ENCODE measurements at places on chromosomes 1 and 21.

DNA sequence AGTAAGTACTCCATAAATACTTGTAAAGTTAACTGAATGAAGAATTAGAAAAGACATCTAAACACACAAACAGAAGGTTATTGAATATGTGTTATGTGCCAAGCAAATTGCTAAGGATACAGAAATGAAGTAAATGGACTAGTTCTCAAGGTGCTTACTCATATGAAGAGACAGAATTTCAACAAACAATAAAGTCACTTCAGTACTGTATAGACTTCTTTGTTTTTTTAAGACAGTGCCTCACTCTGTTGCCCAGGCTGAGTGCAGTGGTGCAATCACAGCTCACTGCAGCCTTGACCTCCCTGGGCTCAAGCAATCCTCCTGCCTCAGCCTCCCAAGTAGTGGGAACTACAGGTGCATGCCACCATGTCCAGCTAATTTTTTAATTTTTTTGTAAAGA is 57.3 kb downstream of the SERBP1 start:
- no peak for DNase-seq

- no peak for DNase-seq
Measured at GRCh38 chr1:115218034-115218405, 120.0 kb downstream of the NGF start.

- no peak for DNase-seq
Measured at GRCh38 chr1:39272798-39273469, 68.4 kb downstream of the MACF1 start.

DNA sequence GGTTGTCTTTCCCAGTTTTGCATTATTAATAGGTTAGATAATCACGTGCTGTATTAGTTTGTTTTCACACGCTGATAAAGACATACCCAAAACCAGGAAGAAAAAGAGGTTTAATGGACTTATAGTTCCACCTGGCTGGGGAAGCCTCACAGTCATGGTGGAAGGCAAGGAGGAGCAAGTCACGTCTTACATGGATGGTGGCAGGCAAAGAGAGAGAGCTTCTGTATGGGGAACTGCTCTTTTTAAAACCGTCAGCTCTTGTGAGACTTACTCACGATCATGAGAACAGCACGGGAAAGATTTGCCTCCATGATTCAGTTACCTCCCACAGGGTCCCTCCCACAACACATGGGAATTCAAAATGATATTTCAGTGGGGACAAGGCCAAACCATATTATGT is 2.3 kb upstream of the VCAM1 start:
- no peak for DNase-seq

DNA sequence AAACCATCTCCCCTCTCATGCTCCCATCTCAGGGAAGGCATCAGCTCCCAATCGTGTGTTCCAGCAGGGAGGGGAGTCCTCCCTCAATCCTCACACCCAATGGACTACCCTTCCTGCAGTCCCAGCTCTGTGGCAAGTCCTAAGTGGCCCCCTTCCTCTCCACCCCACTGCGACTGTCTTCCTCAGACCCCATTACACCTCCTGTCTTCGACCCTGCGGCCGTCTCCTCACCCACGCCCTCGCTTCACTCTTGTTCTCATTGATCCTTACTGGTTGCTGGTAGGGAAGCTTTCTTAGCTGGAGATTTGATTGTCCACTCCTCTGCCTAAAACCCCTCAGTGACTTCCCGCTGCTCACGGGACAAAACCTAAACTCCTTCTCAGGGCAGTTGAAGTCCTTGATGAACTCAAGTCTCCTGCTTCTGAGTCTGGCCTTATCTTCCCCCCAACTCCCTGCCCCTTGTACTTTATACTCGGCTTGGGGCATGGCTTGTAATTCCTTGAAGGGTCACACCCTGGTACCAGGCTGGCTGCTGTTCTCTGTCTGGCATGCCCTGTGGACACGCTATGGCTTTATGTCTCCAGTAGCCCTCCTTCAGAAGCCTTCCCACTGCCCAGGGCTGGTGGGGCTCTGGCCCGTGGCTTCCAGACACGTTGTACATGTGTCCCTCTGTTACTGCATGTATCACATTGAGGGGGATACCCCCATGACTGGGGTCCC is 2.3 kb upstream of the EPS8L3 start:
- DNase-seq: no peak

DNA sequence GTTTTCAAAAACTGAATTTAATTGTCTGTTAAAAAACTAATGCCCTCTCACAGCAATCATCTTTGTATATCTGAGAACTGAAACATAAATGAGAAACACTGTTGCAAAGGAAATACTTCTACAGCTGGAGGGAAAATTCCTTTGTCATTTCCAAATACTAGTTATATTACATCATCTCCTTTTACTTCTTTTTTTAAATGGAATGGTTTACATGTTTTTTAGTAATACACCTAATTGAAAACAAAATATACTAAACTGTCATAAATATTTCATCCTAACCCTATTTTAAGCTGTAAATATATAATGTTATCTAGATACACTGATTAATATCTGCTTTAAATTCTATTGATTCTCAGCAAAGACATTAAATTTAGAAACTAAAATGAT is 19.1 kb downstream of the CDC42BPA start:
- no peak for DNase-seq

DNA sequence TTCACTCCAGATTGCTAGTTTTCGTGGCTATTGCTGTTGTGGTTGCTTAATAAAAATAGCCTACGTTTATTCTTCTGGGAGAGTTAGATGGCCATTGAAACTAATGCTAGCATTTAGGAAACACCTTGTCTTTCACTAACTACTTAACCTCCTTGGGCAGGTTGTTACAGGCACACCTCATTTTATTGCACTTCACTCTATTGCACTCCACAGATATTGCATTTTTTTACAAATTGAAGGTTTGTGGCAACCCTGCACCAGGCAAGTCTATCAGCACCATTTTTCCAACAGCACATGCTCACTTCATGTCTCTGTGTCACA is 11.3 kb upstream of the MARK1 start:
- no peak for DNase-seq

- DNase-seq: no peak
Measured at GRCh38 chr1:115753361-115753760, 15.2 kb downstream of the CASQ2 start.

DNA sequence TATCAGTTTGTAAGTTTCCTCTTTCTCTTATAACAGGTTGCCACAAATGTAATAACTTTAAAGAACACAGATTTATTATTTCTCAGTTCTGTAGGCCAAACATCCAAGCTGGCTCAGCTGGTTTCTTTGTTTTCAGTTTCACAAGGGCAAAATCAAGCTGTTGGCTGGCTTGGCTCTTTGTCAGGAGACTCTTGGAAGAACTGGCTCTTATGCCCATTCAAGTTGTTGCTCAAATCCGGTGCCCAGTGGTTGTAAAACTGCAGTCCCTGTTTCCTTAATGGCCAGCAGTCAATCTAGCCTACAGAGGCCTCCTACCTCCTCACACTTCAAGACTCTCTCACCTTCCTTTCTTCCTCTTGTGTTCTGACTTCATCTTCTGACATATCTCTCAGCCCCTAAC is 1171.0 kb downstream of the MRPL39 start:
- DNase-seq: no peak

DNA sequence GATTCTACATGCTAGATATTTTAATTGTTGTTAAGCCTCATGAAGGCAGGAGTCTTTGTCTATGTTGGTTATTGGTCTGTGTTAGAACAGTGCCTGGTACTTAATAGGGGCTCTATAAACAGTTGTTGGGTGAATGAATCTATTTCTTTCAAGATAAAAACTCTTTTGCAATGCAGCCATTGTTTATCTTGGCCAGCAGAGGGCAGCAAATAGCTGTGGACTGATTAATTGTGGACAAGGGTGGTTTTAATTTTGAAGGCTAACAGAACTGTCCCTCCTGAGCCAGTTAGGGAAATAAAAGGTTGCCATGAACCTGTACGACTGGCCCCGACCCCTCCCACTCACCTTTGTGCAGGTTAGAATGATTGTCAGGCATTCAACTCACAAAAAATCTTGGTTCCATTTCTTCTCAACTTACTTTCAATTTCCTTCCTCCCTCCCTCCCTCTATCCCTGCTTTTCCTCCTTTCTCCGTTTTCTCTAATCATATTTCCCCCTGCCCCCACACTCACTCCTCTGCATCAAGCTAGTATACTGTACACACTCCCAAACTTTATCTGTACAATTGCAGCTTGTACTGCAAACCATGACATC is 66.3 kb upstream of the DIRAS3 start:
- peak; percentile 51 for DNase-seq

DNA sequence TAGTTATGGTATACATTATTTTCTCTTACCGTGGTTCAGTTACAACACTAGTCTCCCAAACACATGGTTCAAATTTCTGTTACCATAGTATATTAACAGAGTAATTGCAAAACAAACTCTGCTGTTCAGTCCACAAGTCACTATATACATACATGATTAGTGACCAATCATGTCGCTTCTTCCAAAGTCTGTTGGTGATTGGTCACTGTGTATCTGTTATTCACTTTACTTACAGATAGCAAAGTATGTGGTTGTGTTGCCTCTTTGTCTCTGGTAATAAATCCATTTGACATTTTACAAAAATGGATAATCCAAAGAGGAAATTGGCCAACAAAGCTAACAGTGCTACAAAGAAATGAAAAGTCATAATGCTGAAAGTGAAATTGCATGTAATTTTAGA is 107.2 kb downstream of the RABGAP1L start:
- DNase-seq: no peak

- DNase-seq: no peak
Measured at GRCh38 chr1:99749504-99750347, 16.7 kb downstream of the FRRS1 start.

DNA sequence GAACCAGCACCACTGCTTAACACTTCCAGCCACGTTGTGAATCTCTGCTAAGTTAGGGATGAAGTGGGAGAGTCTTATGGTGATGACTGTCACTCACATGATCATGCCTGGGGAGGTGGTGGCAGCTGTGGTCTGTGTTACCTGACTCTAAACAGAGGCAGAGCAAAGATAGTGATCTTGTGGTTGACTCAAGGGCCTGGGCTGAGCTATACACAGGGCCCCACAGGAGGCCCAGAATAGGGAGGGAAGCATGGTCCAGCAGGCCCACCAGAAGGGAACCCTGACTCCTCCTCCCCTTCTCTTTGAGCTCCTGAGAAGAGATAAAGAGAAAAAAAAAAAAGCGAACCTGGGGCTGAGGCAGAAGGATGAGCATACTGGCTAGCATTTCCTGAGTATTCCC is 55.0 kb downstream of the PLXNA2 start:
- no peak for DNase-seq

- peak; percentile 44 for DNase-seq
Measured at GRCh38 chr1:8790987-8791386, 26.5 kb downstream of the RERE start.

DNA sequence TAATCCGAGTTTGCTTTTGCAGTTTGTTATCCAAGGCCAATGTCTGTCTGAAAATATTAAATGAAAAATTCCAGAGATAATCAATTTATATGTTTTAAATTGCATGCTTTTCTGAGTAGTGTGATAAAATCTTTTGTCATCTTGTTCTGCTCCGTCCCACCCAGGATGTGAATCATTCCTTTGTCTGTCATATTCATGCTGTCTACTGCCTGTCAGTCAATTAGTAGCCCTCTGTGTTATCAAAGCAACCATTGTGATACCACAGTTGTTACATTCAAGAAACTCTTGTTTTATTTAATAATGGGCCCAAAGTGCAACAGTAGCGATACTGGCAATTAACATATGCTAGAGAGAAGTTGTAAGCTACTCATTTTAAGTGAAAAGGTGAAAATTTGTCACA is 819.3 kb downstream of the BRINP3 start:
- DNase-seq: no peak

DNA sequence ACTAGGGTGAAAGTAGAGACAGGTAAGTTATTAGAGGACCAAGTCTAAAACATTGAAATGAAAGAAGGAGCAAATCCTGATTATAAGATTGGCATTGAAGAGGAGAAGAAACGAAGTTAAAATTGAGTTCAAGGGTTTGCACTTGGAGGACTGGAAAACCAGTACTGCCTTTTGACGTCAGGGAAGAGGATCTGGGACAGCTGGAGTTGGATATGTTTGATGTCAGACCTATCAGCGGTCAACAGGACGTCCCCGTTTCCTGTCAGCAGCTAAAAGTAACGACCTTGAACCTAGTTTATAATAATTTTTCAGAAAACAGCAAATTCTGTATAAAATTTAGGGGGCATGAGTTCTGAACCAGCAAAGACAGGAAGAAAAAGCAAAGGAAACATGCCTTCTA is 1.2 kb upstream of the NID1 start:
- DNase-seq: no peak

- DNase-seq: no peak
Measured at GRCh38 chr1:117339866-117340700, 27.2 kb upstream of the MAN1A2 start.

DNA sequence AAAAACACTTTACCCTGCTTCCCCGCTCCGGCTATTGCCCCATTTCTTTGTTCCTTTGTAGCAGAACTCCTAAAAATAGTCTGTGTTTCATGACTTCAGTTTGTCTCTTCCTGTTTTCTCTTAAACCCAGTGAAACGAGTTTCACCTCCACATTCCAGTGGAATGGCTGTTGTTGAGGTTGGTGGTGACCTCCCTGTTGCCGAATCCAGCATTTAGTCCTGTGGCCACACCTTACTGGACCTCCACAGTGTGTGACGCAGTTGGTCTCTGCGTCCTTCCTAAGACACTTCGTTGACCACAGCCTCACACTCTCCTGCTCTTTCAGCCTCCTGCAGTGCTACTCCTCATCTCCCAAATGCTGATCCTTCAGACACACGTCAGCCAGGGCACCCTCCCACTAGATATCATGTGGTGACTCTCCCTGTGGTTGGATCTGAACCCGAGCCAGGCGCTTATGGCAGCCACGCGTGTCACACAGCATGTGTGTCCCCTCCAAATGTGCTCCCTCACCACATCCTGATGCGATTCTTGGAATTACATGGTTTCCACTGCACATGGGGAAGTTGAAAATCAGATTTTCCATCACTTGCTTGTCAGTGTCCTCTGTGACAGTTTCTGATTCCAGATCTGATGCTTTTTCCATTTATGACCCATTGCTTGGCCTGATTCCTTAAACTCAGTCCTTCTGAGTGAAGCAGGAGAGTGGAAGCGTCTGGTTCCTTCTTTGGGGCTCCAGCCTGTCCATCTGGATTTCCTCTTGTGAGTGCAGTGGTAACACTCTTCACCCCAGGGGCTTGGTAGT is 99.1 kb upstream of the ARTN start:
- DNase-seq: no peak

- DNase-seq: no peak
Measured at GRCh38 chr1:42130061-42130660, 23.0 kb upstream of the GUCA2B start.

DNA sequence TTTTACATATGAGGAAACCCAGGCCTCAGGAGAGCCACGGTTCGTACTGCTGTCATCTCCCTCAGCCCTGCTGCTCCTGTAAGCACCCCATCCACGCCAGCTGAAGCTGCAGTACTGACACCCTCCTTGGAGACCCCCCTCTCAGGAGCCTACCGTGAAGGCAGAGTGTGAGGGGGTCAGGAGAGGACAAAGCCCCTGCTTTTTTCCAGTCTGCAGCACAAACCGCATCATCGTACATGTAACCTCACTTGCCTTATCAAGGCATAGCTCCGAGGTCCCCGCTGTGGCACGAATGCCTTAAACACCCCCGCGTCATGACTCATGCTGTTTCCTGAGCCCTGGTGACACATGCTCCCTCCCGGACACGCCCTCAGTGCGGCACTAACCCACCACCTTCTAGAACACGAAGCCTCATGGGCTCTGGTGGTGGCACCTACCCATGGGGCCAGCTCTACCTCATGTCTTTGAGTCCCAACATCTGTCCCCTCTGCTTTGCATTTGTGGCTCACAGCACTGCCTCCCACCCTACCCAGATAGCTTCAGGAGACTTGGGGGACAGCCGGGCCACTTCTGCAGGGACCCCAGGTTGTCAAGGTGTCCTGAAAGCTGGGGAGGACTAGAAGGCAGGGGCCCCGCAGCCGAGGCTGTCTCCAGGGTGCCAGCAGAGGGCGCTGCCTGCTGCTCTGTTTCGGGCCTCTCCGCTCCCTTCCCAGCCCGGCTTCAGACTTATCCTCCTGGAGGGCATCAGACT is 4.9 kb downstream of the SH3BGRL3 start:
- peak; percentile 96 for DNase-seq
